AG09309 (cell line): ENCODE measurements at places on chromosomes 5 and 9.

GRCh38 chr5:66169534-66169933, 25.4 kb downstream of the SREK1 start:
- no peak for DNase-seq

GRCh38 chr9:110220809-110221208, 12.8 kb upstream of the C9orf152 start:
- DNase-seq: no peak

- no peak for DNase-seq
Observed at GRCh38 chr5:176650354-176650884, 3.1 kb downstream of the TSPAN17 start.

DNA sequence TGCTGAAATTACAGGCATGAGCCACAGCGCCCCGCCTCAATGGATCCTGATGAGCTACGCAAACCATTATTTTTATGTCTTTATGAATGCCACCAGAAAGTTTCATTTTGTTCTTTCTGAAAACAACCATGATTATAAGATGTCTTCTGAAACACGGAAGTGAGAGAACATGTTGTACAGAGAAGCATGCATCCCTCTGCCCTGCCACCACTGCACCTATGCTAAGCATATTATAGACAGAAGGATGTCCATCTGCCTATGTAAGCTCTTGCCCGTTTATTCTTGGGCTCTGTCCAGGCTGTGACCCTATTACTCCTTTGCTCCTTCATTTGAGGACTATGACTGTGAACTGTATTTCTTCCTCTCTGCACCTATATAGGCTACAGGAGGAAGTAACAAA, 74.3 kb downstream of the GRAMD2B start:
- DNase-seq: no peak

DNA sequence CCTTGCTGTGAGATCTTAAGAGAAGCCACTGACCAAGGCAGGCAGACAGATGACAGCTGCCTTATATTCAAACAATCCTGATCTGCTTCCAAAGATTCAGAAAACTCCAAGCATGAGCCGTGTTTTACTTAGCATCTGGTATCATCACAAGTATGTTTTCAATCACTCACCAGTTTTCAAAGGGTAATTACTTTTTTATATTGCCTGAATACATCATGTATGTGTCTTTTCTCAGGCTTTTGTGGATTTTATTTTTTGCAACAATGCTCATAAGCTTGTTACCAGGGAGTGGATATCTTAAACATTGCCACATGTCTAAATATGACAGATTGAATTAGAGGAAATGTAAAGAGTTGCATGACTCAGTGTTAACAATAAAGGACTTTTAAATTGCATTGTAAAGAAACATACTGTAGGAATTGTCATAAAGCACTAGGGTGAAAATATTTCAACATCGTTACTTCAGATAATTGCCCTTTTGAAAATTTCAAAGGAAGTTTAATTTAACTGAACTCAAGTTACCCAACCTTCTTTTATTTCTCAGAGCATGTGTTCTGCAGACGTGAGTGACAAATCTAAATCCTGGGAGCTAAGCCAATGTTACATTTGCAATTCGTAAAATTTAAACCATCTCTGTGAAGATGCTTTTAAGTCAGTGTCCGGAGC, 326.1 kb downstream of the PLK2 start:
- DNase-seq: peak; percentile 77

- no peak for DNase-seq
Observed at GRCh38 chr5:13540168-13540750, 404.2 kb downstream of the DNAH5 start.

DNA sequence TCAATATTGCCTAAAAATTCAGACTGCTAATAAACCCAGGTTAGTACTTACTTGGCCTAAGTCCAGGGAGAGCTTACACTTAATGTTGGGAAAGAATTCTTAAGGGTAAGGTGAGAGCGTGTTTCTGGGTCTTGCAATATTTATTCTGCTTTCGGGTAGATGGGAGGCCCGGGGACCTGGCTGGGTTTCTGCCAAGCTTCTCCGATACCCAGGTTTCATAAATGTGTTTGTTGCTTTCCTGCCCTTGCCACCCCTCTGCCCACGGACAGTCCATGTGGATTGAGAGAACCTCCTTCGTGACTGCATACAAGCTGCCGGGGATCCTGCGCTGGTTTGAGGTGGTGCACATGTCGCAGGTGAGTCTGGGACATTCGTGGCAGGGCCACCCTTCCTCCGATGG, 48.4 kb upstream of the FOXI1 start:
- no peak for DNase-seq

DNA sequence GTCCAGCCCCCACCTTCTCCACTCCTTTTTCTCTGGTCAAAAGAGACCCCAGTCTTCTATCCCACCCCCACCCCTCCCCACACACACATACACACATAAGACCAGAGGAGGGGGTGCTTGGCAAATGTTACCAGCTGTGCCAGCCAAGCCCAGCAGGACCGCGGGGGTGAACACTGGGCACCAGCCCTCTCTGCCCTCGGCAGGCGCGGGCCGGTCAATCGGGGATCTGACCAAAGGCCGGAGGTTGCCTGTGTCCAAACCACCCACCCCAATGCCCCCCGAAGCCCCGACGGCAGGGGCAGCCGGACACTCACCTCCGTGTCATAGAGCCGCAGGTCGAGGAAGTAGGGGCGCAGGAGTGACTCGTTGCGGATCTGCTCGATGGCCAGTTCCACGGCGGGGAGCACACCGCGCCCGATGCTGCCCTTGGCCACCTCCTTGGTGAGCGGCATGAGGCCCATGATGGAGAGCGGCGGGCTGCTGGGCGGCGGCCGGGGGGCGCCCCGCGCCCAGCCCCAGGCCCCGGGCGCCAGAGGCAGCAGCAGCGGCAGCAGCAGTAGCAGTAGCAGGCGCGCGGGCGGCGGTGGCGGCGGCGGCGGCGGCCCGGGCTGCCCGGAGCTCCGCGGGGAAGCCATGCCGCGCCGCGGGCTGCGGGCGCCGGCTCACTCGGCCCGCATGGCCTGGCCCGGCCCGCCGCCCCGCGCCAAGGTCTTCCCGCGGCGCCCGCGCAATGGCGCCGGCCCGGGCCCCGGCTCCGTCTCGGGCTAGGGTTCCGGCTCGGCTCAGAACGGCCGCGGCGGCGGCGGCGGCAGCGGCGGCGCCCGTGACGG, 417 bp downstream of the GABBR2 start:
- DNase-seq: no peak

- no peak for DNase-seq
Observed at GRCh38 chr5:15627109-15627508, 127.1 kb downstream of the FBXL7 start.

DNA sequence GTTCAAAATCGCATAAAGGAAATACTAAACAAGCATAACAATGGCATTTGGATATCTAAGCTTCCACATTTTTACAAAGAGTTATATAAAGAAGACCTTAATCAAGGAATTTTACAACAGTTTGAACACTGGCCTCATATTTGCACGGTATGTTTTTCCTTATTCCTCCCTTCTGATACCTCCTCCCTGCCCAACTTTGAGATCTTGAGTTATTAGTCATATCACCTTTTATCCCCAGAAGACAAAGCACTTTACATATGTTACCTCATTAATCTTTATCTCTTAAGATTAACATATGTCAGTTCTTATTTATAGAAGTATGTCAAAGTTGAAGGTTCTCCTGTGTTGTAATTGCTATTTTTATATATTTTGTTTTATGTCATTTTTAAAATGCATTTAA, 29.8 kb downstream of the TDRD7 start:
- no peak for DNase-seq

GRCh38 chr5:172395483-172395882, 58.8 kb downstream of the SH3PXD2B start:
- DNase-seq: no peak

DNA sequence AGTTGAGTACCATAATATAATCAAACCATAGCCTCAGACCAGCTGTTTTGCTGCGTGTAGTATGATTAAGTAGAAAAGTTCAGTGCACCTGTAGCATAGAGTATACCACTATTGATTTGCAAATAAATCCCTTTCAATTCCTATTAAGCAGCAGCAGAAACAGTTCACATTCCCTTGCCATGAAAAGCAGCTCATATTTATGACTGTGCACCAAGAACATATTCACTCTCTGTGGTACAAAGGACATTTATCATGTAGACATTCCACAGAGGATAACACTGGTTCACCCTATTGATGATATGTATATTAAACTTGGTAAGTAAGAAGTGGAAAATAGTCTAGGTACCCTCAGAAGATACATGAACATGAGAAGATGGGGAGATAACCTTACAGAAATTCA, 1689.1 kb upstream of the CDH6 start:
- no peak for DNase-seq

- DNase-seq: no peak
Observed at GRCh38 chr9:135254176-135255032, 166.9 kb downstream of the OLFM1 start.

DNA sequence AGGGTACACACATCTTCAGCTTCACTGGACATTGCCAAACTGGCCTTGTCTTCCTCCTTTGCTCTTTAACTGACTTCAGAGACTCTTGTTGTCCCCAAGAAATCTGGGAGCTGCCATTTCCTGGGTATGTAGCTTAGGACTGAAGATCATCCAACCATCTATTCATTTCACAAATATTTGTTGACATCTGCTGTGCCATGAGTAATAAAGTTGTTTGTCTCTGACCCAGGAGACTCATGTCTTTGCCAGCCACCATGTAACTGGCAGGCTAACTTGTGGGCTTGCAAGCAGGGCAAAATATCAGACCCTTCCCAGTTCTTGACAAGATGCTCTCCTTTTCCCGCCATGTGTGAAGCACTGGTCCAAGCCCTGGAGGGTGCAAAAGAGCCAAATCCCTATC, 17.1 kb upstream of the TOR1B start:
- no peak for DNase-seq

DNA sequence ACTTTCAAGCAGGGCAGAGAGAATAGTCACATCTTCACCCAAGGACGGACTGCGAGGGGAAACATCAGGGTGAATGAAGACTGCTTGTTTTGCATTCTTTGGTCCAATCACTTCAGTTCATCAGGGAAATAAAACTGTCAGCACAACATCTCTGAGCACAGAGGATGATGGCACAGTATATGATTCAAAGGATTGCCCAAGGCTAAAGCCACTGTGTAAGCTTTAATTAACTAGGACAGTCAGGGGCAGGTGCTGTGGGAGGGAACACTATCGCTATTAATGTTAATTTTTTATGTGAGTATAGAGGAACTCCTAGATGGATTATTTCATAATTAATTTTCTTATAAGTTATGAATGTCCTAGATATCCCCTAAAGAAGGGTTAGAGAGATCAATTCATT, 112.1 kb downstream of the BASP1 start:
- DNase-seq: no peak

DNA sequence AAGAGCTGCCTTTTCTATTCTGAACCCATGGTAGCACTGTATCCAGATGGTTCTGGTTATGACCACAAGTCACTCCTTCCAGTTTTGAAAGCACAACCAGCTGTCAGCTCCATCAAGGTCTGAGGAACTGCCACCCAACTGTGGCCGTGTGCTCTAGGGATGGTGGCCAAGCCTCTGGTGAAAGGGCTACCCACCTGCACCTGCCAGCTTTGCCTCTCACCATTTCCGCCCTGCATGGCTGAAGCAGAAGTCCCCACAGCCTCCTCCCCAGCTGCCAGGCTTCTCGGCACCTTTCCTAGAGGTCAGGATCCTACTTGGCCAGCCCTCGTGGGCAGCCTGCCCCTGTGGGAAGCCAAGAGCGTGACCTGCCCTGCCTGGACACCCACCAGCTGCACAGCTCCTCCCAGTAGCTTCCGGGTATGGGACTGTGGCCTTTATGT, 16.8 kb downstream of the SEMA5A start:
- no peak for DNase-seq

DNA sequence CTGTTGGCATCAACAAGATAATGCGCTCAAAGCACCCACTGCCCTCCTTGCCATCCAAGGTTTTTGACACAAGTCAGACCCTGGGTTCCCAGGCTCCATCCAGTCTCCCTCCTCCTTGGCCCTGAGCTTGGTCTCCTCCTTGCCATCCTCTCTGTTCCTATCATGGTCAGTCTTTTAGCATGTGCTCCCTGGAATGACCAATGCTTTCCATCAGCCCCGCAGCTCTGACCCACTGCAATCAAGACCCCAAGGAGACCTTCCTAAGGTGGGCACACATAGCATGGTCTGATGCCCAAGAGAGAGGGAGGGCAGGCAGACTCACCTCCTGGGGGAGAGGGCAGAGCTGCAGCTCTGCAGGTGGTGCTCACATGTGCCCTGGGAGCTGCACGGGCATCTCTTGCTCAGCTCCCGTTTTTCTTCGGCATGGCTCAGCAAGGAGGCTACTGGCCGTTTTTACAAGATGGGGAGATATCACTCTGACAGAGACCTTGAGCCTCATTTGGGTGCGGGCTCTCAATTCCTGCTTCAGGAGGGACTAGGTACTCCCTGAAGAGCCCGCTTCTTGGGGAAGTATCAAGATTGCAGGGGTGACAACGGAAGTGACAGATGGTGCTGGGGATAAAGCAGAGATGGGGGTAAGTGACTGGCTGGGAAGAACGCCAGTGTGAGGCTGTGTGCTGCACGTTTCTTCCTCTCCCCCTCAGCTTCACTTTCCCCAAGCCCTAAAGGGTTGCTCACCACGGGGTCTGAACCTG, 3.3 kb downstream of the SEPTIN8 start:
- no peak for DNase-seq

GRCh38 chr5:9046756-9047481, 499.0 kb downstream of the SEMA5A start:
- DNase-seq: peak; percentile 88

DNA sequence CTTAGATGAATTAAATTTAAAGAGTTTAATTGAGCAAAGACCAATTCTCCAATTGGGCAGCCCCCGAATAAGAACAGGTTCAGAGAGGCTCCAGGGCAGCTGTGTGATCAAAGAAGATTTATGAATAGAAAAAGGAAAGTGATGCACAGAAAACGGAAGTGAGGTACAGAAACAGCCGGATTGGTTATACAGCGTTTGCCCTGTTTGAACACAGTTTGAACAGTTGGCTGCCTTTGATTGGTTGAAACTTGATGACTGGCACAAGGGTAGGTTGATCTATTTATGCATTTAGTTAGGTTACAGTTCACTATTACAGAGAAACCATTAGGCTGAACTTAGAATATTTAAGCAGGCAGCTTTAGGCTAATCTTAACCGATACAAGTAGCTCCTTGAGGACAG, 29.5 kb downstream of the NIM1K start:
- no peak for DNase-seq

- no peak for DNase-seq
Observed at GRCh38 chr5:136058972-136059354, 30.2 kb downstream of the TGFBI start.

DNA sequence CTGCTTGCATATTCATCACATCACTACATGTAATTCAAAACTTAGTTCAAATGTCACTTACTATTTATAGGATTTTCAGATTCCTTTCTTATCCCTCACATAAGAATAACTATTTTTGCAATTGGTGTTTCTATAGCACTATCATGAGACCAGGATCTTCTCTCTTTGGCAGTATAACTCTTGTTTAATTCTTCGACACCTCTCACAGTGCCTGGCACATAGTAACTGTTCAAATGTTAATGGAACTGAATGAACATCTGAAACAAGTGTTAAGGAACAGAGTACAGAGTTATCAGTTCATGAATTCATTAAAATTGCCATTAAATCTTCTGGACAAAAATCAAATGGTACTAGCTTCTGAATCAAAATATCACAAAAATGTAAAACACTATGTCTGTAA, 40.0 kb downstream of the FBXL17 start:
- no peak for DNase-seq
